ENCODE measurements at places on chromosomes 4 and X.

- DNase-seq: no peak
Measured at GRCh38 chrX:39633293-39633692, 464.5 kb downstream of the BCOR start.

GRCh38 chrX:125850693-125851092 lies 315.4 kb downstream of the DCAF12L2 start:
- DNase-seq: no peak

DNA sequence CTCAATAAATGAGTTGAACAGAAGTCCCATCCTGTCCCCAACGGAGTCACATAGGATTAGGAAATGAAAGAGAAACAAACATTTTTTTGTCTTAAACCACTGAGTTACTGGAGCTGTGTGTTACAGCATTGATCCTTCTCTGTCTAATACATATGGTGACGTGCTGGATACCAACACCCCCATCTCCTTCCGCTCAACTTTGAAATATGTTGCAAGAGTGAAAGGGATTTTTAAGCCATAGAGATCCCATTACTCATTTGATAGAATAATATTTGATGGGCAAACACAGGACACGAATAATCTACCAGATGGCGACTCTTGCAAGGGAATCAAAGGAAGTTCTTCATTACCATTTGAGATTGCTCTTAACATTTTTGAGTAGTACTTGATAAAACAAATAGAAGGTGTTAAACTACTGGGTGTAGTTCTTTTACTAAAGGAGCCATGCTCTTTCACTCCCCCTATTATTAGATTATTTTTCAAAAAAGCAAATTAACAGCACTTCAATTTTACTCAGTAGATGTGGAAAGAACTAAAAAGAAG lies 140.5 kb downstream of the PACRGL start:
- DNase-seq: no peak

DNA sequence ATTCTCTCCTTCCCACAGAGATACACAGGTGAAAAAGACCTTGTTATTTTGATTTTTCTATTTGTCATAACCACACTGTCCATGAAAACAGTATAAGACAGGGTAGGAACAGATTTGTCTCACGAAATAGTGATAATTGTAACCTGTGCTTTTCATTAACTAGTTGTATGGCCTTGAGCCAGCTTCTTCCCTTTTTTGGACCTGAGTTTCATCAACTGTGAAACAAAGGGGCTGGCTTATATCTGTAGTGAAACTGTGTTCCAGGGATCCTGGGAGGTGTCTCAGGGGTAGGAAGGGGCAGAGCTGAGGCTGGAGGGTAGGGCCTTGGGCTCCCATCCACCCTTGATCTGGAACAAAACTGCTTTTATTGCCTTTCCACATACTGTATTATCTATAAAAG lies 50.9 kb downstream of the MED28 start:
- DNase-seq: no peak

GRCh38 chr4:159297091-159297490 lies 194.2 kb downstream of the RAPGEF2 start:
- no peak for DNase-seq

- DNase-seq: peak; percentile 47
Measured at GRCh38 chr4:98261405-98262291, 464 bp downstream of the RAP1GDS1 start.
